ENCODE measurements at places on chromosomes 3 and 15.
A peak's percentile ranks its signal among the peaks of the same experiment; 100 is the strongest.

DNA sequence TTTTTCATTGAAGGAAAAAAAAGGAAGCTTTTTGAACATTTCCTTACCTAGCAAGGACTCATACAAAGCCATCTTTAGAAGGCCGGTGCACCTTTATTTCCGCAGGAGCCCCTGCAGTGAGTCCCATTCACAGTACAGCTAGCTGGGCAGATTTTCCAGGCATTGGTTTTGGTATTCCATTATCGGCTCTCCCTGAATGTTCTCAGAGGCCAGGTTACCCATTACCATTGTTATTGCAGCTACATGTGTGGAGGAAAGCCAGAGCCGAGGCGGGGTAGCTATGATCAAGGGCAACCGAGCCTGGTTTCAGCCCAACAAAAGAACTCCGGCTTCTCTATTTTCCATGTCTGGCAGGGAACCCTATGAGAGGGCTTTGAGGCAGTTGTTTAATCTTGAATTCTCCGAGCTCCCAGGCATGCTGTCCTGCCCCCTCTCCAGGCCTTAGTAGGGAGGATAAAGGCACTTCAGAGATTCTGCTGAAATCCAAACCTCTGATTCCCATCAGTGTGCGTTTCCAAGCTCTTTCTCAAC, 100.3 kb downstream of the LRRK1 start:
- DNase-seq: no peak

- no peak for DNase-seq
Measured at GRCh38 chr3:146247911-146248310, 3.0 kb downstream of the PLSCR4 start.

GRCh38 chr3:144028798-144029411, 57.3 kb downstream of the DIPK2A start:
- DNase-seq: no peak

- DNase-seq: no peak
Measured at GRCh38 chr3:62582495-62583172, 209.3 kb upstream of the FEZF2 start.

- peak; percentile 96 for DNase-seq
Measured at GRCh38 chr3:194577986-194578905, 55.0 kb downstream of the TMEM44 start.

- DNase-seq: peak; percentile 41
Measured at GRCh38 chr3:134464689-134465365, 21.0 kb downstream of the ANAPC13 start.

GRCh38 chr15:70491201-70491621, 272.1 kb downstream of the UACA start:
- peak; percentile 59 for DNase-seq

- DNase-seq: no peak
Measured at GRCh38 chr15:66489179-66489791, 8.3 kb downstream of the SNAPC5 start.

DNA sequence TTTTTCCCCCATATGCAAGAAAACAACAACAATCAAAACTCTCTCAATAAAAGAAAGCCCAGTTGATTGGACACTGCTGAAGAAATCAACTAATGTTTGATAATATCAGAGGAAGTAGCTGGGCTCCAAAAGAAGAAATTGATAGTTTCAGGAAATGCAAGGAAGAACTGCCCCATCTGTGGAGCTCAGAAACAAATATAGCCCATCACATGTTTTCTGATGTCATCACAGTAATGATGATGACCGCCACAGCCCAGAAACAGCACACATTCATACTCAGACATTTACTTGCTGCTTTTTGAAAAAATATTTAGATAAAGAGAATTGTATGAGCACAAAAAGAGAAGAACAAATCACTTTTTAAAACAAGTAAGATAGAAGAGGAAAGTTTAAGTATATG, 67.6 kb downstream of the GOLIM4 start:
- no peak for DNase-seq

- DNase-seq: no peak
Measured at GRCh38 chr3:8658306-8659212, 14.0 kb upstream of the SSUH2 start.

GRCh38 chr15:60760646-60761504, 281.9 kb upstream of the ICE2 start:
- peak; percentile 84 for DNase-seq

GRCh38 chr3:155934230-155934629, 63.8 kb downstream of the GMPS start:
- peak; percentile 65 for DNase-seq

GRCh38 chr3:197216169-197216860, 82.1 kb downstream of the DLG1 start:
- DNase-seq: peak; percentile 81

- DNase-seq: no peak
Measured at GRCh38 chr3:140146668-140147067, 211.7 kb downstream of the CLSTN2 start.

- DNase-seq: no peak
Measured at GRCh38 chr3:124517306-124517705, 212.9 kb upstream of the UMPS start.

GRCh38 chr3:25448750-25449692, 21.0 kb downstream of the RARB start:
- peak; percentile 65 for DNase-seq

DNA sequence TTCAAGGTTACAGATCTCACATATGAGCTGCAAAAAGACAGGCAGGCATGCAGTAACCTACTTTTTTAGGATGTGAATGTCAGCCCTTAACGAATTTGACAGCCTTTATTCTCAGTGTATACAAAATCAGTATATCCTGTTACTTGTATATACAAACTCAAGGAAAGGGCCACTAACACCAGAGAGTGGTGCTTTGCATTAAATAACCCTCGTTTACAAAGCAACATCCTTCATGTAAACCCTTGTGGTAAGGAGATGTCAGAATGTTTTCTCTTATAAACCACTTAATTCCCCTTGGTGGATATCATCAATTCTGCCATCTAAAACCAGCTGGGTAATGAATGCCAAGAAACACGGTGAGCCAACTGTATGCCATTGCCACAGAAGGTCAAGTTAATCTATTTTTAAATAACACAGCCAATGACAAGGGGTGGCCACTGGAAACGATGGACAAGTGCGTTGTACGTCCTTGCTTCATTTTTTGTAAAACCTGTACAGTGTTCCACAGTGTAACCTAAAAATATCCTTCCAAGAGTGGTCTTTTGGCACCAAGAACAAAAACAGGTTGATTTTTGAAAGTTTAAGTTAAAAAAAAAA, 7.5 kb downstream of the MAGI1 start:
- DNase-seq: no peak

DNA sequence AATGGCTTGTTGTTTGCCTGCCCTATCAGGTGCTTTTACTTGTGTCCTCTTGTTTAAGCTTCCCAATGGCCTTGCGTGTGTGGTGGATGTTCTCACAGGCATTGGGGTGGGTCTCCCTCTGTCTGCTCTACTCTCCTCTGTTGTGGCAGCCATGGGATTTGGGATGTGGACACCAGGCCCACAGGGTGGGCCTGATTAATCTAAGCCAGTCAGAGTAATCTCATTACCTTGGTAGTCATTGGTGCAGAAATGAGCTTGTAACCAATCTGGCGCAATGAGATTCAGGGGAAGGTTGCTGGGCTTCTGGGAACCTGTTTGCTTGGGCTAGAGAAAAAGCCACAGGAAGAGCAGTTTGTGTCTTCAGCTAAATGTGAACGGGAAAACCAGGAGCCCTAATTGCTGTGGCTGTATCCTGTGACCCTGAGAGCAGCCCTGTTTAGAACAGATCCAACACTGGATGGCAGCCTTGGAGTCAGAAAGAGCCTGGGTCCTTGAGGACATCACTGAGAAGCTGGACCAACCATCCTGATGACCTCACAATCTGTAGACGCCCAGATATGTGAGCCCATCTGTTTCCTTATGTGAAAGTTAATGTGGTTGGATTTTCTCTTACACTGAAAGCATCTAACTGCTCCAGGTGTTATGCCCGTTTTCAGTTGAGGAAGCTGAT, 157.3 kb upstream of the UBE2E1 start:
- peak; percentile 76 for DNase-seq

- peak; percentile 38 for DNase-seq
Measured at GRCh38 chr3:69568951-69569350, 170.3 kb upstream of the MITF start.

DNA sequence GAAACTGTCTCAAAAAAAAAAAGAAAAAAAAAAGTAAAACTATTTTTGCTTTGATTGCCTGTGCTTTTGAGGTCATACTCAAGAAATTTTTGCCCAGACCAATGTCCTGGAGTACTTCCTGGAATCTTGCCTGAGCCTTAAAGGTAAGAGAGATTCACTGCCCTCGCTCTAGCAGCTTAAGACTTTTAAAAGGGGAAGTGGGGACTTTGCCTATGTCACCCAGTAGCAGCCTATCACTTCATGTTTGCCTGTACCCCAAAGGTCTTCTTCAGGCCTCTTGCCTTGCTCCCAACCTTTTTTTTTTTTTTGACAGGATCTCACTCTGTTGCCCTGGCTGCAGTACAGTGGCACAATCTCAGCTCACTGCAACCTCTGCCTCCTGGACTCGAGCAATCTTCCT, 18.9 kb upstream of the GOLGB1 start:
- DNase-seq: no peak

DNA sequence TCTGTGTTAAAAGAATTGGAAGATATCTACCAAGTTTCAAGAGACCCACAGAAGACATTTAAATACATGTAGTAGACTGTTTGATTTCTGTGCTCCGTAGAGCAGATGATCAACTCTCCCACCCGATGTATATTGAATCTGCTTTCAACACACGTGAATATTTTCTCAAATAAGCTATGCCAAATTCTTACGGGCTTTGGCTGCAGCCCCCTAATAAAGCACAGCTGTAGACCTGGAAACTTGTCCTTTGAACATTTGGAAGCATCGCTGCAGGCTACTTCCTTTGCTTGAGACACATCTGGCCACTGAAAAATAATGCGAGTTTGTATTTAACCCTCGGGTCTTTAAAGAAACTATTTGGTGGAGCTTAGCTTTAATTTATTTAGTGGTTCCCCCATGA, 98.3 kb upstream of the SELENOK start:
- DNase-seq: no peak

- DNase-seq: no peak
Measured at GRCh38 chr3:54299169-54299935, 177.0 kb downstream of the CACNA2D3 start.

DNA sequence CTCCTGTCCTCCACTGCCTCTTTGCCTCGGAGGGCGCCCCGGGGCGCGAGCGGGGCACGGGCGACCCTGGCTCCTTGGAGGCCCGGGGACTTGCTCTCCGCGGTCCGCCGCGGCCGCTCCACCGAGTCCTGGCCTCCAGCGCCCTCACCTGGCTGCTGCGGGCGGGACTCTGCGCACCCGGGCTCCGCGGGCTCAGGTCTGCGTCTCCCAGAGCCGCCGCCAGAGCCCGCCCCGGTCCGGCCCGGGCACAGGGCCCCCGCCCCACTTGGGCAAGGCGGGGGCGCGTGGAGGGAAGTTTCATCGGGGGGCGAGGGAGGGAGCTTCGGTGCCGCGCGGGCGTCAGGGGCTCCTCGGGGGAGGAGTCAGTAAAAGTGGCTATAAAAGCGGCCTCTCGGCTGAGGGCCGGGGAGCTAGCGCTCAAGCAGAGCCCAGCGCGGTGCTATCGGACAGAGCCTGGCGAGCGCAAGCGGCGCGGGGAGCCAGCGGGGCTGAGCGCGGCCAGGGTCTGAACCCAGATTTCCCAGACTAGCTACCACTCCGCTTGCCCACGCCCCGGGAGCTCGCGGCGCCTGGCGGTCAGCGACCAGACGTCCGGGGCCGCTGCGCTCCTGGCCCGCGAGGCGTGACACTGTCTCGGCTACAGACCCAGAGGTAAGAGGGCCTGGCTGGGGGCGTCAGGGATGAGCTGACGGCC, at the start of gene CEMIP:
Gene CEMIP, plus strand, starts transcription at position 407 of the 694 bp plus-strand sequence. CDS start 94,510 bp downstream, outside the sequence.
- peak; percentile 64 for DNase-seq

- DNase-seq: peak; percentile 74
Measured at GRCh38 chr3:117144853-117145252, 435.3 kb downstream of the TUSC7 start.

DNA sequence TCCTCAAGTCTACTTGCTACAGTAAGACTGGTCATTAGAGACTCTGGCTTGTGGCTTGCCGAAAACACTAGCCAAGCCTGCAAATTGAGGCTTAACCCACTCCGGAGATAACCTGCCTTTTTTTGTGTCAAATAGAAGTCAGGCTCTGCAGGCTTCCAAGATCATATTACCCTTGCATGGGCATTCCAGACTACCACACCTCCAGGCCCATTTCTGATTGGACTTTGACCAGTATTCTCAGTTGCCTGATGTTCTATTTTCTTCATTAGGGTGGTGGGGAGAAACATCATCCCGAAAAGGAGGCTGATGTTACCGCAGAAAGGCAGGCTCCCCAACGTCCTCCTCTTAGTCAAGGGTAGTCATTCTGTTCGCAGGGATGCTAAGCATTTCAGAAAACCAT, 68.1 kb upstream of the FOXP1 start:
- no peak for DNase-seq

- DNase-seq: no peak
Measured at GRCh38 chr3:36743826-36744225, 20.5 kb downstream of the DCLK3 start.

DNA sequence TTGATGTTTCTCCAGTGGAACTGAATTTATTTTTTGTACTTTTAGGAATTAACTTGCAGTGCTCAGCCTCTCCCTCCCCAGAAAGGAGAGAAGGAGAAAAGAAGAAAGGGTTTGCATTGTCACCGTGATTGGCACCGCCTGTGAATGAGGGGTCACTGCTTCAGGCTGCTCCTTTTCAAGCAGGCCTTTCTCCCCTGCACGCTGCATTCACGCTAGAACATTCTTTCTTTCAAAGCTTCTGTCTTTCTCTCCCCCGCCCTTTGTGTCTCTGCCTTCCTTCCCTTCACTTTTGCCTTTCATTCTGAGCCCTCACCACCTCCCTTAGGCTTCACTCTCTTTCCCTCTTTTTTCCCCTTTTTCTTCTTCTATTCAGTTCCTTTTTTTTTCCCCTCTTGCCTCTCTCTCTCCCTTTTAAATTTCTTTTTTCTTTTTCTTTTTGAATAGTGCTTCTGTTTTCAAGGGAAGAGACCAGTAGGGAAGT, 42.4 kb downstream of the ZNF710 start:
- no peak for DNase-seq

- peak; percentile 14 for DNase-seq
Measured at GRCh38 chr3:66693461-66694031, 192.7 kb upstream of the LRIG1 start.

DNA sequence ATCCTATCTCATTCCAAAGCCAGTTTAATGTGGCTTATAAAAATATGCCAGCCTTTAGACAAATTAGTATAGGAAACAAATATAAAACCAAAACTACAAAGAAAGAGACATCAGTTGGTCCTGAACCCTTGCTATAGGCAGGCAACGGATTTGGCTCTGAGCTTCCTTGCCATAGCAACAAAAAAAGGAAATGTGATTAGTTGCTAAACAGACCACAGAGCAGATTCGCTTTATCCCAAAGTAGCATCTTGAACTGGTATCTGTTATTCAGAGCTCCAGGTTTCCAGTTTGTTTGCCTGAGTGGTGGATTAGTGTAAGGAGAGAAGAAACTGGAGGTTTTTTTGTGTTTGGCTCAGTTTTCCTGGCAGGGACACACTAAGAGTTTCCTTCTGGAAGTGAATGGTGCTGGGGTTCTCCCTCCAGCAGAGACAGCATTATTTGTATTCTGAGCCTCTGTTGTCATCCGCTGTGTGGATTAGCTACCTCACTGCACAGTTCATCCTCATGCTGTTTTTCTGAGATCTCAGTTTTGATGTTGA, 44.1 kb downstream of the CHST2 start:
- DNase-seq: no peak

- no peak for DNase-seq
Measured at GRCh38 chr3:65448120-65448519, 590.6 kb downstream of the MAGI1 start.

- no peak for DNase-seq
Measured at GRCh38 chr3:99191186-99191585, 289.7 kb upstream of the DCBLD2 start.

- DNase-seq: no peak
Measured at GRCh38 chr15:73948982-73949381, 22.7 kb downstream of the LOXL1 start.

GRCh38 chr3:17070161-17070959, 185.6 kb downstream of the PLCL2 start:
- DNase-seq: peak; percentile 55

All from fibroblast of mammary gland (primary cell).